ENCODE measurements at places on chromosomes 12 and 14.

DNA sequence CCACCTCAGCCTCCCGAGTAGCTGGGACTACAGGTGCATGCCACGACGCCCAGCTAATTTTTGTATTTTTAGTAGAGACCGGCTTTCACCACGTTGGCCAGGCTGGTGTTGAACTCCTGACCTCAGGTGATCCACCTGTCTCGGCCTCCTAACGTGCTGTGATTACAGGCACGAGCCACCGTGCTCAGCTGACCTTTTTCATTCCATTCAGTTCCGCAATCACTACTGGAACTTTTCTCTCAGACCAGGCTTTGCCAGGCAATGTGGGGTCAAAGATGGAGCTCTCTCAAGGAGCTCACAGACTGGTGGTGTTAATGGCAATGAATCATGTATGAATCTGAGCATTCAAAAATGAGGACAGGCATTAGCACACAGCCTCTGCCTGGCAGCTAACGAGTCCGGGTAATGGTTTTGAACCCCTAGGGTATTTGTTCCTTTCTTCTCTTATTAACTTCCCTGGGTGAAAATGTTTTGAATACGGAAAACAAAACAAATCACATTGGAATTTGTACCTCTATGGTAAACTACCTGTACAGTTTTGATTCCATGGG, 9.4 kb upstream of the TCHP start:
- DNase-seq = no peak

- DNase-seq = no peak
Observed at GRCh38 chr14:63611078-63611477, 30.6 kb downstream of the WDR89 start.

DNA sequence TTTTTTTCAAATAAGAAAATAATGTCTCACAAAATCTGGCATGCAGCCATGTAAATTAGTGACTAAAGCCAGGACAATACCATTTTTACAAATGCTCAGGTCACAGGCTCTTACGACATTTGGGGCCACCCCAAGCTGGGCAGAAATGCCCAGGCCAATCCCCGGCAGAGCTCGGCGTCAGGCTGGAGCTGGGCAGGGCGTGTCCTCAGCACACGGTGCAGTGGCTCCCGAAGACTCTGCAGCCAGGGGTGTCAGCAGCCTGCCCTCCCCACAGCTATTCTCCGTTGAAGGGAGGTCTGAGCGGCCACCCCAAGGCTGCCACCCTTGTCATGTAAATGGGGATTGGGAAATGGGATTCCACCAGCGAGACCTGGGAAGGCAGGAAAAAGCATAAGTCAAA, 158.6 kb downstream of the DICER1 start:
- DNase-seq = no peak

- no peak for DNase-seq
Observed at GRCh38 chr12:41514021-41514777, 326.1 kb downstream of the PDZRN4 start.

DNA sequence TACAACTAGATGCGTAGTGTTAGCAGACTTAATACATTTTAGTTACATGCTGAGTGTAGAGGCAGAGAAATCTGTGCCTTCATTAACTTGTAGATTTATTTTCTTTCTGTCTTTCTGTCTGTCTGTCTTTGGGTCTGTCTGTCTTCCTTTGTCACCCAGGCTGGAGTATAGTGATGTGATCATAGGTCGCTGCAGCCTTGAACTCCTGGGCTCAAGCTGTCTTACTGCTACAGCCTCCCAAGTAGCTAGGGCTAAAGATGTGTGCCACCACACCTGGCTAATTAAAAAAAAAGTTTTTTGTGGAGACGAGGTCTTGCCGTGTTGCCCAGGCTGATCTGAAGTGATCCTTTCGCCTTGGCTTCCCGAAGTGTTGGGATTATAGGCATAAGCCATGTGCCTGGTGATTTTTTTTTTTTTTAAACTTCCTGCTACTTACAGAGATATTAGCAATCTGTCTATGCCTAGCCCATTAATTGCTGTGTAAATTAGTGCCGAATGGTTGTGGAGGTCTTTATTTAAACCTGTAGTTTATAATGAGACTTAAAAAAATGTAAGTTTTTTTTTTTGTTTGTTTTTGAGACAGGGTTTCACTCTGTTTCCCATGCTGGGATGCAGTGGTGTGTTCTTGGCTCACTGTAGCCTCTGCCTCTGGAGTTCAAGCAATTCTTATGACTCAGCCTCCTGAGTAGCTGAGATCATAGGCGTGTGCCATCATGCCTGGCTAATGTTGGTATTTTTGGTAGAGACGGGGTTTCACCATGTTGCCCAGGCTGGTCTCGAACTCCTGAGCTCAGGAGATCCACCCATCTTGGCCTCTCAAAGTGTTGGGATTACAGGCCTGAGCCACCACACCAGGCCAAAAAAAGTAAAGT, 22.8 kb downstream of the ERC1 start:
- no peak for DNase-seq

GRCh38 chr12:43976027-43976426, 140.1 kb downstream of the TMEM117 start:
- no peak for DNase-seq

DNA sequence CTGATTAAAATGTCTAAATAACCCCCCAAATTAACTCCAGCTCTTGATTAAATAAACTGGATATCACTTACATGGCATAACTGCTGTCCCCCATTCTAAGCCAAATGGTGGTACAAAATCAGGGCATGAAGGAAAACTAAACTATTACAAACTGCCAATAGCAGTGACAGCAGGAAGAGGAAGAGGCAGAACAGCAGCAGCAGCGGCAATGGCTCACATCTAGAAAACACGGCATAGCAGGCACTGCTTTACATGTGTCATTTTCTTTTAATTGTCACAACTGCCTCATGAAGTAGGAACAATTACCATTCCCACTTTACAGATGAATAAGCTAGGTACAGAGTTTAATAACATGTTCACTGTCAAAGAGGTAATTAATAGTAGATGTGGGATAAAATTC, 92.0 kb downstream of the EPS8 start:
- no peak for DNase-seq

DNA sequence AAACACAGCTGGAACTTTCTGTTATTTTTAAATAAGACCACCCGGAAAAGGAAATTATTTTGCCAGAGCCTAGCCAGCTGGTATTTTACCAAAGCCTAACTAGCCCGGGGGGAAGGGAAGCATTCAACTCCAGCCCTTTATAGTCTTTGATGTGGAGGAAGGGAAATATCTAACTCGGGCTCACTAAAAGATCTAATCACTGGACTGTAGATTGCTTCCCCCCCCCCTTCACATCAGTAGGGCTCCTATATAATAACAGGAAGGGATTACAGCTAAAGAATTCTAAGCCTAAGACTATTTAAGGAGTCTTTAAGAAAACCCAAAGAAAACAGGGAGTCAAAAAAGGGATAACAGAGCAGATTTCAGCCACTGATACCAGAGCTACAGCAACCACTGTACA, 431.1 kb downstream of the KCNH5 start:
- DNase-seq = no peak

DNA sequence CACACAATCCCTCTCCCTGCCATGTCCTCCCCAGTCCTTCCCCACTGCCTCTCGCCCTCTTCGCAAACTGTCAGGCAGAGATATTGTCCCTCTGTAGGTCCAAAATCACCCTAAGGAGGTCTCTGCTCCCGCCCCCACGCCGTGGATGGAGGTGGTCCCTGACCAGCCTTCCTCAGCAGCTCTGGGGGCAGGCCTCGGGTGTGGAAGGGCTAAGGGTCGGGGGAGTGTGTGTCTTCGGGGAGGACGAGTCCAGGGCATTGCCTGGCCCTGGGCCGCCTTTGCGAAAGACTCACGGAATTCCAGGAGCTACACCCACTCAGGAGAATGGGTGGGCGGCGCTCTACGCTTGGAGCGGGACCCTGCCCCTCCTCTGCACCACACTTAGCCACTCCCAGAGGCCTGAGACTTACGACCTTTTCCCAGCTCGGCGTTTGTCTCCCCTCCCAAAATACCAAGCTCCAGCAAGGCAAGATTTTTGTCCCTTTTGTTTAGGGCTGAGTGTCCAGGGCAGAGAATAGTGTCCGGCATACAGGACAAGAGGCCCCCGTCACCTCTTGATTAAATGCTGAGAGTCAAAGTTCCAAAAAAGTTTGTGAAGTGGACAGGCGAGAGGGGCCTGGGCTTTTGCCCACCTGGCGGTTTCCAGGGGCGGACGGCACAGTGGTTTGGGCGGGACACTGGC, 881 bp downstream of the PYGL start:
- peak; percentile 34 for DNase-seq

- DNase-seq = no peak
Observed at GRCh38 chr12:127962303-127962702, 304.7 kb upstream of the TMEM132C start.

DNA sequence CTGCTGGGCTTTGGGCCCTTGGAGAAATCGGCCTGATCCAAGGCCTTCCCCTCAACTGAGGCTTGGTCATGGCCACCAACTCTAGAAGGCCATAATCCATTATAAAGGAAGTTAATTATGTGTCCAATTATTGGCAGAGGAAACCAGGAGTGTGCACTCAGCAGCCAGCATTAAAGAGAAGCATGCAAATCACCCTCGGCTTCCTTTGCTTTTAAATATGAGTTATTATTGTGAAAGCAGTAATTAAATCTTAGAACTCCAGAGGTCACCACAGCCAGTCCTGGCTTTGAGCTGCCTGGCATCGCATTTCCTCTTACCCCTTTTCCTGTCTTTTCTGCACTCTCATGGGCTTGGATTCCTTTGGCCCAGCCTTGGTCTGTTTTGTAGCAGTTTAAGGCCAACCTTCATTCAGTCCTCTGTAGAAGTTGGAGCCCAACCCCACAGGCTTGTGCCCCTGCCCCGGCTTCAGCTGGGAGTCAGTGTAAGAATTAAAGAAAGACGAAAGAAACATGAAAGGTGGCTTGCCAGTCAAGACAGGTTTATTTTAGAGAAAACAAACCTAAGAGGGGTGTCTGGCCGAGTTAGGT, 14.7 kb upstream of the KRT86 start:
- DNase-seq = no peak

DNA sequence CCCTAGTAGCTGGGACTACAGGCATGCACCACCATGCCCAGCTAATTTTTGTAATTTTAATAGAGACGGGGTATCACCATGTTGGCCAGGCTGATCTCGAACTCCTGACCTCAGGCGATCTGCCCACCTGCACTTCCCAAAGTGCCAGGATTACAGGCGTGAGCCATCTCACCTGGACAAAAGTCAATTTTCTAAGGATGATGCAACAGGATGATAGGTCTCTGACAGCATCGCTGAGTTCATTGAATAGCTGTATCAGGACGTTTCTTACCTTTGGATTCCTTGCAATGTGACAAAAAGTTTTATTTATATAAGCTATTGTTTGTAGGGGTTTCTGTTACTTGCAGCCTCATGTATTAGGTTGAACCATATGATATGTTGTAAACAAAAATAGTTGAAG, 55.5 kb upstream of the PCED1B start:
- DNase-seq = no peak

DNA sequence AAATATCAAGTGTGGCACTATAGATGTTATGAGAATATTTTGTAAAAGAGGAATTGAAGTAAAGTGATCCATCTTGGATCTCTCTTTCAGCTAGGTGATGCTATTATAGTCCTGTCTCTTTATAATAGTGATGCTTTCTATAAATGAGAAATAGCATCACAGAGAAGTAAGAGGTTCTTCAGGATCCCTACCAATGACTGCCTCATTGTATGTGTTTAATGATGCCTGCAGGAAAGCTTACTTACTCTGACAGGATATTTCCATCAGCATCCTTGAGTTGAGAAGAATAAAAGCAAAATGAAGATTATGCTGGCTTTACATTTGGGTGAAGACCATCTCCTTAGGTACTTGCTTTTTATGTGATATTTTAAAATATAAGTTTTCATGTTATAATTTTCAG, 846.0 kb upstream of the LRFN5 start:
- DNase-seq = no peak

DNA sequence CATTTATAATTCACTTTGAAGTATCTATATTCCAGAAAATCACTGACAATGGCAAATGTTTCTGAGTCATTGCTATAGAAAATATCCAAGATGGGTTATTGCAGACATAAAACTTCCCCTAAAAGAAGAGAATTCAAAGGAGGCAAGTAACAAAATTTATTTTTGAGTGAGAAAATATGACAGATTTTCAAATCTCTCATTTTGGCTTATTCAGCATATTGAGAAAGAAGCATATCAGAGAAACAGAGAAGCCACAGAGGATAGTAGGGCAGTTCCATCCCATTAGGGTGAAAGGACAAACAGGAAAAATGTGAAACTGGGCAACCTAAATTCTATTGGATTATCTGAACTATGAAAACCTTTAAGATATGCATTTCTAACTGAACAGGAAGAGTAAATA, 85.0 kb downstream of the SYT1 start:
- no peak for DNase-seq

DNA sequence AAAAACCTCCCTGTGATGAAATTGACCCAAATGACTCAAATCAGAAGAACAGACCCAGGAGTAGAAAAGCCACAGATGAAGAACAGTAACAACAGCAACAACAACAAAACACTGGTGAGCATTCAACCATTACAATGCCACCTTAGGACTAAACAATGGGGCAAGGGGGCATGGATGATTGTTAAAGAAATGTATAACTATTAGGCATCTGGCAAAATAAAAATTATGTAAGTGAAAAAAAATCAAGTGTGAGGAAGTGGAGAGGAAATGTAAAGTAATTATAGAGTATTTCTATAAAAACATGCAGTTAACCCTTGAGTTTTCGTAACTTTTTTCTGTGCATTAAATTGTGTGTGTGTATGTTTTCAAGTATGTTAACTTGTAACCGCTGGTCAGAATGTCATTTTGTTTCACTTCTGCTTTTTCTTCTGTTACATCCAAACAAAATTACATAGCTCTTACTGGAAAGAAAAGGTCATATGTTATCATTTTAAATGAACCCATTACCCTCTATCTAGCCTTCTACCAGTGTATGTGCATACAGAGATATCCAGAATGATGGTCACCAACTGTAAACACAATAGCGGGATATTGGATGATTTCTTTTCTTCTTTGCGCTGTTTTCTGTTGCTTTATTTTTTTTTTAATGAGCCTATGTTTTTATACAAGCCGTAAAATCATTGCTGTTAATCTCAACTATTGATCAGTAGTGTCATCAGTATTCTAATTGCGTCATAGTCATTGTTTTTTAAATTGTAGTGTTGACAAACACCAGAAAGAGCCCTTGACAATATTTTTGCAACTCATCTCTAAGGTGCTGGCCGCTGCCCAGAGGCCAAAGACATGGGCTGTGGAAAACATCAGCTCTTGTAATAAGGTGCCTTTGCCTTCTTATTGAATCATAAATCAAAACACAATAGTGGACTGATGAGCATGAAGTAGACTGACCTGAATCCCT, 170.6 kb downstream of the CRADD start:
- no peak for DNase-seq

DNA sequence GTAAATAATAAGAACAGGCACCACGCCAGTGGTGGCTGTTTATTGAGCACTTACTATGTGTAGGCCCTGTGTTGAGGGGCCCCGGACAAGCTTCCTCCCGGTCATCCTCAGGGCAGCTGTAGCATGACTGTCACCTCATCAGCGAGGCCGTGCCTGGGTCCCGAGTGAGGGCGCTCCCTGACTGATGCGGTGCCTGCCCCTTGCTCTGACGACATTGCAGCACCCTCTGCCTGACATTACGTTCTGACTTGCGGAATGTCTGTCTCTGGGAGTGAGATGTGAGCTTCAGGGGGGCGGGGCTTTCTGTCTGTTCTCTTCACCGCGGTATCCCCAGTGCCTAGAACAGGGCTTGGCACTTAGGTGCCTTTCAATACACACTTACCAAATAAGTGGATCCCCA, 167.6 kb downstream of the RBM19 start:
- DNase-seq = no peak
